ENCODE measurements at places on chromosomes 5 and 9. TPM values are rescaled to one million over a fixed set of nuclear protein-coding genes. Genes with fewer than 3 reads are reported as not detected.

Gene ADAMTS6
- 2.2 TPM for total RNA-seq

Gene ZNF300
- total RNA-seq, result 4.0 TPM

Gene WDR41
- total RNA-seq, result 73.1 TPM

Gene SPATA31A3
- not detected for total RNA-seq

Gene MARCHF11
- not detected for total RNA-seq

Gene ARID3C
- not detected for total RNA-seq

Gene PCAT7
- total RNA-seq, result not detected

Gene CLTA
- 282 TPM for total RNA-seq

Gene SPINK9
- not detected for total RNA-seq

Gene FAM221B
- not detected for total RNA-seq

Measured in airway epithelial cell (primary cell).